ENCODE measurements at places on chromosomes 7 and 10.

DNA sequence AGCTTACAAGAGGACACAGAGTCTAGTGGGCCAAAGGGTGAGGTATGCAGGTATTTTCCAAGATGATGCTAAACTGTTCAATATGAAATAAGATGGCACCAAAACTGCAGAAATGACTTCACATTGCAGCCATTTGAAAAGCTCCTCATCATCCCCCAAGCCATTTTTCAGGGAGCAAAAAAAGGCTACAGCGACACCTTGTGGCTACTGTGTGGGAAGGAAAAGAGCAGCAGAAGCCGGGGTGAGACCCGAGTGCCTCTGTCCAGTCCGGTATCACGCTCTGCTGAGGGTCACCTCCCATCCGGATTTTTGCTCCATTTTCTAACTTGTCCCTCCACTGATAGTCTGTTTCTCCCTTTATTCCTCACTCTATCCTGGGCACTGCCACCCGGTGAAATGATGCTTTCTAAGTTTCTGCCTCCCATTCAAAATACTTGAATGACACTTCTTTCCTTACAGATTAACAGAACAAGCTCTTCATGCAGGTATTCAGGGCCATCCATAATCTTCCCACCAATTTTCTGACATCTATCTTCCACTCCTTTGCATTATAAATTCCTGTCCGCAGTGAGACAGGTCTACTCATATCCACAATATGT is 220.2 kb downstream of the DGKI start:
- peak; percentile 70 for DNase-seq
- no peak overlapping the region for H3K4me3 ChIP-seq
- no peaks in the 10 kb centered on the region for H3K36me3 ChIP-seq
- peaks cover 2% of the 10 kb centered on the region for H3K27me3 ChIP-seq
- H3K4me1 ChIP-seq: no peaks in the 10 kb centered on the region
- no peak overlapping the region for H3K27ac ChIP-seq

GRCh38 chr10:114337510-114338462 is 66.5 kb downstream of the AFAP1L2 start:
- H3K27ac ChIP-seq: peak overlapping the region; percentile 27
- no peaks in the 10 kb centered on the region for H3K36me3 ChIP-seq
- H3K27me3 ChIP-seq: no peaks in the 10 kb centered on the region
- H3K4me1 ChIP-seq: peaks cover 30% of the 10 kb centered on the region
- DNase-seq: no peak

- no peaks in the 10 kb centered on the region for H3K4me1 ChIP-seq
- H3K4me3 ChIP-seq: no peak overlapping the region
- no peak overlapping the region for H3K27ac ChIP-seq
- H3K36me3 ChIP-seq: peaks cover 2% of the 10 kb centered on the region
- no peaks in the 10 kb centered on the region for H3K27me3 ChIP-seq
- DNase-seq: no peak
Observed at GRCh38 chr7:7486362-7486761, 49.3 kb downstream of the COL28A1 start.

- peak; percentile 74 for DNase-seq
- peaks cover 32% of the 10 kb centered on the region for H3K4me1 ChIP-seq
- peak overlapping the region; percentile 89 for H3K27ac ChIP-seq
- no peaks in the 10 kb centered on the region for H3K36me3 ChIP-seq
- no peak overlapping the region for H3K4me3 ChIP-seq
Observed at GRCh38 chr7:81469869-81470723, 299.8 kb downstream of the HGF start.

- H3K4me3 ChIP-seq: no peak overlapping the region
- peaks cover 16% of the 10 kb centered on the region for H3K4me1 ChIP-seq
- no peaks in the 10 kb centered on the region for H3K27me3 ChIP-seq
- no peak for DNase-seq
- H3K36me3 ChIP-seq: no peaks in the 10 kb centered on the region
Observed at GRCh38 chr10:61051344-61051743, 107.4 kb upstream of the RHOBTB1 start.

DNA sequence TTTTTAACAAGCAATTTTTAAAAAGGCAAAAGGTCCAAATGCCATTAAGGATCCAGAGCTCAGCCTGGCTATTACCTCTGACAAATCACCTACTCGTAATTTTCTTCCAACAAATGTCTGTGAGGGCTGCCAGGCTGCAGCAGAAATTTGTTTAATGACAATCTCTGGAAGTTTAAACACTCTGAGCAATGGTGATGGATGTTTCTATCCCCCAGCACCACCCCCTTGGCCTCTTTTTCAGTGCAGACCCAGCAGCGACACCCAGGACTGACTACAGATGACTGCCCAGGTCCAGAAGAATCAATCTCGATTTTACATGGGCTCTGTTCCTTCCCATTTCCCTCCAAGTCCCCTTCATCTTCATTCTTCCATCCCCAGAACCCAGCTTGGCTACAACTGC is 201.4 kb upstream of the AOAH start:
- H3K4me1 ChIP-seq: peaks cover 19% of the 10 kb centered on the region
- no peaks in the 10 kb centered on the region for H3K36me3 ChIP-seq
- no peak overlapping the region for H3K4me3 ChIP-seq
- no peak for DNase-seq

DNA sequence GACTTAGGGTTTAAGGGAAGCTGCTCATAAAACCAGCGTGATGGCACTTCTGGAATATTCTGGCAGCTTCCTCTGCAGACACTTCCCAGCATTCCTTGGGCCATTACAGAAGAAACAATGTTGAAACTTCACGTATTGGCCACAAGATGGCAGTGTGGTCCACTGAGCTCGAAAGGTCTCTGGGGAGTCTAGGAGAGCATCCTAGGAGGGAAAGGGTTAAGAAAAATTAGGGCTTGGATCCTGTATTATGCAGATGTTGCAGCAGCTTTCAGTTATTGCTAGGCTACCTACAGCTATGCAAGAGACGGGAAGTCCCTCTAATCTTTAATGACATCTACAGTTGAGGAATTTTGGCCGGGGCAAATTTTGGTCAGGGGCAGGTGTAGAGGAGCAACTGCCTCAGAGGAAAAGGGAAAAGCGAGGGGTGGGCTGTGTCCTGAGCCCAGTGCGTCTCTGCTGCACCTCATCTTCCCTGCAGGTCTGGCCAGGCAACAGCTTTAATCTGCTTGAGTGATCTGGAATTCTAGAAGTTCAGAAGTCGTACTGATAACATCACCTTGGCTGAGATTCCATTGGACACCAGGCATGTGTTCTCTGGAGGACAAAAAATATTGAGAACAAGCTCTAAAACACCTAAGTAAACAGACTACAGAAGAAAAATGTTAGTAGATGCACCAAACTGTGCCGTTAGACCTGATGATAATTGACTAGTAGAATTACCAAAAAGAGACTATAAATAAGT is 220.8 kb upstream of the PRSS58 start:
- no peak overlapping the region for H3K27ac ChIP-seq
- H3K36me3 ChIP-seq: no peaks in the 10 kb centered on the region
- peaks cover 9% of the 10 kb centered on the region for H3K4me1 ChIP-seq
- H3K4me3 ChIP-seq: no peak overlapping the region
- H3K27me3 ChIP-seq: no peaks in the 10 kb centered on the region
- DNase-seq: no peak

DNA sequence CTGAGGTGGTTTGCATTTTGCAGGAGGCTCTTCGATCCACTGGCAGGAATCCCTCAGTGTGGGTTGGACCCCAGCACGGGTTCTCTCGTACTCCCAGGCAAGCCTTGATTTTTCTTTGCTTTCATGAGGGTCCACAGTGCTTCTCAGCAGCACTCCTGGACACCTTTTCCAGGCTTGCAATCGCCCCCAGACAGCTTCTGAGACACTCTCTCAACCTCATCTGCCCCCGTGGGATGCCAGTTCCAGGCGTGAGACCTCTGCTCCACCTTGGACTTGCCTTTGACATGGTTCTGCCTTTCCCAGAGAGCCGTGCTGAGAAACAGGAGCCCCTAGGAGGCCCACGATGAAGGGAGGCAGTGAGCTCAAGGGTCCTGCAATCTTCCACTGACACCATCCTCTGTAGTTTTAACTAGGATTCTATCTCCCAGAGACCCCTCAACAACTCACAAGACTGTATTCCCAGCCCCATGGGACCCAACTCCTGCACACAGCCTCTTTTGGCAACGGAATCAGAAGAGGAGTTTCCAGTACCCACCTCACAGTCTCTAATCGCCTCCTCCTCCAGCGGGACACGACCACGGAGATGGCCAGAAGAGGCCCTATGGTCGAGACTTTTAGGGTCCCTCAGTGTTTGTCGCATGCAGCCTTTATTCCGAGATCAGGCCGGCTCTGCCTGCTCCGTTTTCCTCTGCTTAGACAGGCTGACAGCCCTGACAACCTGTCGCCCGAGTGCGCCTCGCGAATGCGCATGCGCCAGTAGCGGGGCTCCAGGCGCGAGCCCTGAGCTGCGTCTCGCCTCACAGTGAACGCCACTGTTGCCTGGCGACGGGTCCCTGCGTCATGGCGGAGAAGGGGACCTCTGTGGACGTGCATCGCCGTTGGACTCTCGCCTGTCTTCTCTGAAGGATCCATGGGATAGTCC is 26.0 kb upstream of the ZNF273 start:
- no peaks in the 10 kb centered on the region for H3K27me3 ChIP-seq
- no peaks in the 10 kb centered on the region for H3K36me3 ChIP-seq
- no peaks in the 10 kb centered on the region for H3K4me1 ChIP-seq
- no peak for DNase-seq
- H3K27ac ChIP-seq: no peak overlapping the region

- H3K27ac ChIP-seq: no peak overlapping the region
- H3K4me1 ChIP-seq: peaks cover 28% of the 10 kb centered on the region
- H3K36me3 ChIP-seq: no peaks in the 10 kb centered on the region
- no peak overlapping the region for H3K4me3 ChIP-seq
Observed at GRCh38 chr7:17773289-17773626, 167.0 kb downstream of the SNX13 start.

- peak within 1 kb of the TSS; percentile 76 for H3K27ac ChIP-seq
- peaks cover 25% of the 10 kb centered on the region for H3K4me1 ChIP-seq
- peaks cover 18% of the 10 kb centered on the region for H3K27me3 ChIP-seq
- peak; percentile 39 for DNase-seq
- H3K4me3 ChIP-seq: peak within 1 kb of the TSS; percentile 79
Observed at GRCh38 chr7:48089046-48090003, at the start of gene UPP1. Gene UPP1, plus strand, starts transcription at chr7:48089265. Its CDS starts 5,519 bp downstream, at chr7:48094784.

GRCh38 chr10:121088524-121088923 is 237.4 kb downstream of the WDR11 start:
- H3K4me3 ChIP-seq: no peak overlapping the region
- H3K27me3 ChIP-seq: peaks cover 8% of the 10 kb centered on the region
- H3K4me1 ChIP-seq: peaks cover 35% of the 10 kb centered on the region
- H3K27ac ChIP-seq: no peak overlapping the region
- peaks cover 2% of the 10 kb centered on the region for H3K36me3 ChIP-seq
- DNase-seq: no peak

- H3K4me1 ChIP-seq: peaks cover 22% of the 10 kb centered on the region
- H3K4me3 ChIP-seq: peak within 1 kb of the TSS; percentile 77
- DNase-seq: peak; percentile 82
- H3K36me3 ChIP-seq: no peaks in the 10 kb centered on the region
- H3K27me3 ChIP-seq: no peaks in the 10 kb centered on the region
Observed at GRCh38 chr7:102433219-102434038, at the start of gene ORAI2. Gene ORAI2, plus strand, starts transcription at chr7:102433575. Its CDS starts 5,382 bp downstream, at chr7:102438957.

DNA sequence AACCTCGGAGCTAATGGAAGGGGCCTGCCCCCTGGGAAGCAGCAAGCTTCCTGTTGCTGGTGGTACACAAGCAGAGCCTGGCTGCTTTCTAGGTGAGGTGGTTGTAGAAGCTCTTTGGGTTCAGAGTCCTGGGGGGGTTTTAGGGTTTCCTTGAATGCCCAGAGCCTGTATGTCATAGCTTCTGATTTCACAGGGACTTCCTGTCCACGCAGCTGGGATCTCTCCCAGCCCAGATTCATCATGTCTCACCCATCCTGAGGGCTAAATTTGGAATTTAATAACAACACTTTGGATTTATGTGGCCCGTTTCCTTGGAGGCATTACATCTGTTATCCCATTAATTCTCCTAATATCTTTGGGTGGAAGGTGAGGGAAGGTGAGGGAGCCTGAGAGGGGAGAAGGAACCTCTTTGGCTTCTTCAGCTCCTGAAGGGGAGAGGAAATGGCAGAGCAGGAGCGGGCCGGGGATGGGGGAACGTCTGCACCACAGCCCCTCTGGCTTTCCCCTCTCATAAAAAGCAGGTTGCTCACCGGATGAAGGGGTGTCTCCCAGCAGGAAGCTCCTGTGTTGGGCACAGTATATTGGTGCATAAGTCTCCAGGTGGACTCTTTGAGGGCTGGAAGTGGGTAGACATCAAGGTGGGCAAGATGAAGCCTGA is 19.7 kb downstream of the RPS24 start:
- DNase-seq: no peak
- no peaks in the 10 kb centered on the region for H3K27me3 ChIP-seq
- H3K4me1 ChIP-seq: no peaks in the 10 kb centered on the region
- peaks cover 2% of the 10 kb centered on the region for H3K36me3 ChIP-seq
- H3K27ac ChIP-seq: no peak overlapping the region

DNA sequence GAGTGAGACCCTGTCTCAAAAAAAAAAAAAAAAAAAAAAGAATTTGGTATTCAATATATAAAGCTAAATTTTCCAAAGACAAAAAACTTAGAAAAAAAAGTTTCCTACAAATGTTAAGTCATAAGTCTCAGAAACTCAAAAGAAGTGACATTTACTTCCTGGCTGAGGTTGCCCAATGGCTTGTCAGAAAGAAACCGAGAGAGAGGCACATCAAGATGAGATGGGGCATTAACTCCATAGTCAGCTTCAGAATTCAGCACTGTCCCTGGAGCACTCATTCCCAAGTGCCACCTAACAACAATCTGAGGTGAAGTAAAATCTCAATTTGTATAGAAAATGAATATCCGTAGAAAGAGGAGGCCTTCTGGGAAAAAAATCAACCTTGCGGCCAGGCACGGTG is 6.8 kb upstream of the SPOCK2 start:
- H3K36me3 ChIP-seq: peaks cover 16% of the 10 kb centered on the region
- H3K4me3 ChIP-seq: no peak overlapping the region
- H3K4me1 ChIP-seq: peaks cover 16% of the 10 kb centered on the region
- no peak for DNase-seq
- H3K27me3 ChIP-seq: peaks cover 5% of the 10 kb centered on the region

GRCh38 chr7:38507384-38507783 is 123.8 kb downstream of the AMPH start:
- no peak overlapping the region for H3K4me3 ChIP-seq
- no peak for DNase-seq
- peaks cover 48% of the 10 kb centered on the region for H3K27me3 ChIP-seq
- H3K4me1 ChIP-seq: no peaks in the 10 kb centered on the region

DNA sequence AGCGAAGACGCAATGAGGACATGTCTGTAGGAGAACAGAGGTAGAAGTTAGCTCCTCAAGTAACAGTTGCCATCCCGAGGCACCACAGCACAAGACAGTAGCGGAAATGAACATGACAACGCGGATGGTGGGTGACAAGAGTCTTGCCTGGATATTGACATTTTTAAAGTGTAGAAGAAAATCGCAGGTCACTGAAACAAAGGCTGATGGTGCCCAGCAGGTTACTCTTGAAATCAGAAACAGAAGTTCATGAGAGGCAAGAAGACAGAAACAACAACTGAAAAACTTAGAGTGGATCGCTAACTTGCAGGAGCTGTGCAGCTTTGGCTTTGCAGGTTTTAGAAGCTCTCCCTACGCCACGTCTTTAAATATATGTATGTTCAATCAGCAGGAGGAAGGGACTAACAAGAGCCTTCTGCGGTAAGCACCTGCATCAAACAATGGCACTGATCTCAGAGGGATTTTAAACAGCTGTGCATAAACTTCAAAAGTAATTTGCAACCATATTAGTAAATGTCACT is 1.8 kb downstream of the PRKCQ start:
- H3K27me3 ChIP-seq: peaks cover 44% of the 10 kb centered on the region
- H3K4me1 ChIP-seq: peaks cover 14% of the 10 kb centered on the region
- peaks cover 1% of the 10 kb centered on the region for H3K36me3 ChIP-seq
- no peak for DNase-seq
- H3K4me3 ChIP-seq: peak overlapping the region; percentile 20

- DNase-seq: no peak
- H3K4me1 ChIP-seq: no peaks in the 10 kb centered on the region
Observed at GRCh38 chr7:64787295-64787694, 6.9 kb upstream of the ZNF138 start.

GRCh38 chr7:128171342-128171918 is 69.6 kb upstream of the LEP start:
- peaks cover 11% of the 10 kb centered on the region for H3K4me1 ChIP-seq
- H3K4me3 ChIP-seq: no peak overlapping the region
- H3K36me3 ChIP-seq: no peaks in the 10 kb centered on the region
- H3K27me3 ChIP-seq: peaks cover 92% of the 10 kb centered on the region

Measured in mesothelial cell of epicardium (in vitro differentiated cells).